Kidney glomerular epithelial cell (primary cell): ENCODE measurements at places on chromosomes 7 and 10.

DNA sequence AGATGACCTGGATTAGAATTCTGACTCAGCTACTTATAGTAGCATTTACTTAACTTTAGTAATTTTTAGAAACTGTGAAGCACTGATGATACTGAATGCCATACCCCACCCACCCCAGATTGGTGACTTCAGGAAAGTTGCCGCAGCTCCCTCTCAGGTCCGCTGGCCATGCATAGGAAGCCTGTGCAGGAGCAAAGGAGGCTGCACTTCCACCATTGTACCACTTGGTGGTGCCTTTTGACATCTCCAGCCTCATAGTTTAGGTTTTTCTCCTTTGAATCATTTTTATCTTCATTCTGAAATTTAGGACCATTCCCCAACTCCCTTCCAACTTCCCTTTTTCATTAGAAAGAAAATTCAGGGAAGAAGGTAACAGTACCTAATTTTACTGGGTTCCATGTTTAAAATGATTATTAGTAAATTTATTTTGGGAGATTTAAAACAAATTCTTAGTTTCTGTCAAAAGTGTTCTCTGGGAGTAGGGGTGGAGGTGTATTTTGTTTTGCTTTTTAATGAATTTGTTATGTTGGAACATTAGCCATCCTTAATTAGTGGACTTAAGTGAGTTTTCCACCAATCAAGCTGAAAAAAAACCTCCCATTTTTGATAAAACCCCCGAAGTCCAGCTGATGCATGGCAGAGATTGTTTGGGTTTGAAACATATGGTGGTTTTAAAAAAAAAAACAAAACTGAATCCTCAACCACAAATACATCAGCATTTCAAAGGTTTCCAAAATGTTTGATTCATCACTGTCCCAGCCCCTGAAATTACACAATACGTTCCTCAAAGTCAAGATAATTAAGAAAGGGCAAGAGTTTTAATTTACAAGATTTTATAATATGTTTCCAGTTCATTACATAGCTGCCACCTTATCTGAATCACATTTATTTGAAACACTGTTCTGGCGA, 109.6 kb downstream of the WNT2 start:
- peak; percentile 61 for DNase-seq

- peak; percentile 74 for DNase-seq
These were observed 250.9 kb downstream of the TWIST1 start for GRCh38 chr7:18866359-18867036.

- peak; percentile 79 for DNase-seq
These were observed 3.8 kb upstream of the MKI67 start for GRCh38 chr10:128130051-128130450.

- DNase-seq = no peak
These were observed 158.9 kb upstream of the FOXK1 start for GRCh38 chr7:4523219-4523618.

DNA sequence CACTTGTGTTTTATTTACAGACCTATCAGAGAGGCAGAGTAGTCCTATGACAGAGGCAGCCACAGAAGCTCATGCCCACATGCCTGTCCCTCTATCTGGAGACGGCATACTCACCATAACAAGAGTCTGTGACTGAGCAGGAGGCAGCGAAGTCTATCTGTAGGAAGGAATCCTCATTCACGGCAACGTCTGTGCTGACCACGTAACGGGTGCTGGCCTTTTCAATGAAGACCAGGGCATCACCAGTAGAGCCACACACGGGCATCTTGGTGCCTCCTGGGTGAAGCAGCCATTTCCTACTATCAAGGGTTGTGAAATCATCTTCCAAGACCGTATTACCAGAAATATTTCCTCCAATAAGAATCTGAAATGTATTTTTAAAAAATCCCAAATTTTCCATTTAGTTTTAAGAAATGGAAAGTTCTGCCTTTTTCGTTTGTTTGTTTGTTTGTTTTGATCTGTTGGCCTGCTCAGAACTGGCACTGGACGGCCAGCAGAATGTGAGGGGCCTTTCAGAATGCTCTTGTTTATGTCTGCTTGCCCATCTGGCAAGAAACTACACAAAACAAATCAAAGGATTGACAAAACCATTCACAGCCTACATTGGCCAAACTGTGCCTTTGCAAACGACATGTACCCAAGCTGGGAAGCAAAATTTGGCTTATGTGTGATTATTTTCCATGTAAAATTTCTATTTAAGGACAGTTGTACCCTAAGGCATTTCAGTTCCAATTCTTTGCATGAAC, 93.1 kb upstream of the SLC26A5 start:
- no peak for DNase-seq

GRCh38 chr10:117663750-117664149, 121.2 kb downstream of the EMX2 start:
- DNase-seq = peak; percentile 94

GRCh38 chr7:23490357-23491135, 20.3 kb upstream of the IGF2BP3 start:
- no peak for DNase-seq

- no peak for DNase-seq
These were observed 2.6 kb upstream of the ING3 start for GRCh38 chr7:120947980-120948379.

- no peak for DNase-seq
These were observed 3.0 kb upstream of the MCM10 start for GRCh38 chr10:13158401-13158800.

GRCh38 chr7:11236680-11237079, 263.0 kb downstream of the PHF14 start:
- no peak for DNase-seq

DNA sequence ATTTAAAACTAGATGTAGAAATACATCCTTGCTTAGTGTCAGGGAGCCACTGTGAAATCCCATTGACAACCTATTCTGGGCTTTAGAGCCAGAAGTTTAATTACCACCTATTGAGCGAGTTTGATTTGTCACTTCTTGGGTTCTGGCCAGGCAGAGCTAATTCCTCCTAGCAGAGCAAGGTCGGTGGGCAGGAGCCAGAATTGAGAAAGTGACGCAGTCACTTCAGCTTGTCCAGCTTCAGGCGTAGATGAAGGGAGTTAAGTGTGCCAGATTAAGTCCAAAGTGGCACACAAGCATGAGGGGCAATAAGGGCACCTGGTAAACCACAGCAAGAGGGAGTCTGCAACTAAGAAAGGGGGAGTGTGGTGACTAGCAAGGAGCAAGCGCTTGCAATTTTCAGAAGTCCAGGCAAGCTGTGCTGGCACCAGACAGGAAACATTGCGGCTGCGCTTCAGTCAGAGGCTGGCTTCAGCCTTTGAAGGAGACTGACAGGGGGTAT, 119.4 kb downstream of the ST7 start:
- DNase-seq = no peak

- DNase-seq = no peak
These were observed 1.1 kb upstream of the UMAD1 start for GRCh38 chr7:7639421-7639820.

DNA sequence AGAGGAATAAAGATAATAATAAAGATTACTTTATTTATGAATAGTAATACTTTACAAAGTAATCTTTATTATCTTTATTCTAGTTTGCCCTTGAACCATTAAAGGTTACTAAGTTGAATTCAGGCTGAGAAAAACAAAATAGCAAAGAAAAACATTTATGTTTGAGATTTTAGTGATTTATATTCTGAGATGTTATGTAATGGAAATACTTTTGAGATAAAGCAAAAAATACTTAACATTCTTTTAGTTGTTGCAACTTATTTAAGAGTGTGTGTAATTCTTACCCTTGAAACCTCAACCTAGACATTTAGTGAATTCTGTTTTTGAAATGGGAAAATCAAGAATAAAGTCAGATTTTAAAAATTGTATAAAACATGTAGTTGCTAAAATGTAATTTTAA, 40.0 kb downstream of the MINPP1 start:
- no peak for DNase-seq

GRCh38 chr10:112275512-112276245, 7.5 kb upstream of the TECTB start:
- no peak for DNase-seq

DNA sequence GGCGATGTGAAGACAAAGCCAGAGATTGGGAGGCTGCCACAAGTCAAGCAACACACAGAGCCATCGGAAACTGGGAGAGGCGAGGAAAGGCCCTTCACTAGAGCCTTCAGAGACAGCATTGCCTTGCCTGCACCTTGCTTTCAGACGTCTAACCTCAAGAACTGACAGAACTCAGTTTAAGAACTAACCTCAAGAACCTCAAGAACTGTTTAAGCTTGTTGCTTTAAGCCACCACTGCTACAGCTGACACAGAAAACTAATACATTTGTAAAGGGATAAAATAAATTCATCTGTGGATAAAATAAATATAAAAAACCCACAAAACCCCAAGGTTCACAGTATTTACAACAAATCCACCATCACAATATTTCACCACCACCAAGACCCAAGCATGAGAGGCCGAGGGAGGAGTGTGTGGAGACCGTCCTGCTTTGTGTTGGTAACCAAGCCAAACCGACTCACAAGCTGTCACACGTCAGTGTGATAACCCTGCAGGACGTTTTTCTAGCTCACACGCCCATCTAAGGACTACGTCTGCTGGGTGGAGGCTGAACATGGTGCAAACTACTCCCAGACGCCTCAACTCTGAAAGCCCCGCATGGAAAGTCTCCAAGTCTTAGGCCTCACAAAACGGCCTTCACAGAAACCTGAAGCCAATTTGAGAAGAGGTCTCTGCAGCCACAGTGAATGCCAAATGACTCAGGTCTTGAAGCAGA, 116.8 kb downstream of the ABLIM1 start:
- no peak for DNase-seq

- no peak for DNase-seq
These were observed 20.4 kb downstream of the MICALL2 start for GRCh38 chr7:1438821-1439220.

GRCh38 chr10:33566426-33566825, 232.0 kb upstream of the NRP1 start:
- DNase-seq = no peak

DNA sequence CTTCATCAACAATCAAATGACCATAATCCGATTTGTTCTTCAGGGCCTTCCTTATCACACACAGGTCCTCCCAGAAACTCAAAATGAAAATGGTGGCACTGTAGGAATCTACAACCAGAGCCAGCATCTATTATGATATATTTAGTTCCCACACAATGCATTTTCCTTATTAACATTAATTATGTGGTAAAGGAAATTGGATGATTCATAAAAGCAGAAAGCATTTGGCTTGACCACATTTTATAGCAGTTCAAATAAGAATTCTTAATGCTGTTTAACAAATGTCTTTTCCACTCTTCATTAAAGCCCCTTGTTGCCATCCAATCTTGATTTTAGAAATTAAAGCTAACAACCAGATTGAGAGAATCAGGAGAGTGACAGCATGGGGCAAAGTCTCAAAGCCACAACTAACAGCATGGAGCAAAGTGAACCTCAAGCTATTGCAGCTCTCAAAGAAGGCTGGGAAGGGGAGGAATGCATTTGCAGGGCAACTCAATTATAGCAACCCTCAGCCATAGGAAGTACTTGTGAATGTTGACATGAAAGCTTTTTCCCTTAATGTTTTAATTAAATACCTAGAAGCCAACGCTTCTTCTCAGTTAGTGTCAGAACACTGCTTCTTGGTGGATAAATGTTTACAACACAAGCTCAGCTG, 549.1 kb downstream of the NXPH1 start:
- DNase-seq = no peak

- no peak for DNase-seq
These were observed 291.6 kb upstream of the PPP2R2D start for GRCh38 chr10:131609176-131609575.

DNA sequence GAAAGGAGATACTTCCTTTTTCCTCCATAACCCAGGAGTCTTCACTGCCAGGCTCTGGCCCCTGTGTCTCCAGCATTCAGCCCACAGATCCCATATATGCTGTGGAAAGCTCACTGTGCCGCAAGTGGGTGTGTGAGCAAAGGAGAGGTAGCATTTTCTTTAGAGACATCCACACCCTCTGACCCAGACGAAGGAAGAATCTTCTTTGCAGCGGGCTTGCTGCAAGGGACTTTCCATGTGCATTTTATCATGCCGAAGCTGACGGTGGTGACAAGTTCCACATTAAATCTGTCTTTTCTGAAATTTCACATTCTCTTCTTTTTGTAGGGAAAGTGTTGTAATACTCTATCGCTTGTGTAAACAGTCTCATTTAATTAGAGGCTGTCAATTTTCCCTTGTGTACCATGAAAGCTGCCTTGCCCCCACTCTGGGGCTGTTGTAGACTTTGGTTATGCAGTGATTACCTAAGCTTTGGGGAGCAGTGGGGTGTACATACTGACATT, 409.5 kb downstream of the SUGCT start:
- DNase-seq = no peak

DNA sequence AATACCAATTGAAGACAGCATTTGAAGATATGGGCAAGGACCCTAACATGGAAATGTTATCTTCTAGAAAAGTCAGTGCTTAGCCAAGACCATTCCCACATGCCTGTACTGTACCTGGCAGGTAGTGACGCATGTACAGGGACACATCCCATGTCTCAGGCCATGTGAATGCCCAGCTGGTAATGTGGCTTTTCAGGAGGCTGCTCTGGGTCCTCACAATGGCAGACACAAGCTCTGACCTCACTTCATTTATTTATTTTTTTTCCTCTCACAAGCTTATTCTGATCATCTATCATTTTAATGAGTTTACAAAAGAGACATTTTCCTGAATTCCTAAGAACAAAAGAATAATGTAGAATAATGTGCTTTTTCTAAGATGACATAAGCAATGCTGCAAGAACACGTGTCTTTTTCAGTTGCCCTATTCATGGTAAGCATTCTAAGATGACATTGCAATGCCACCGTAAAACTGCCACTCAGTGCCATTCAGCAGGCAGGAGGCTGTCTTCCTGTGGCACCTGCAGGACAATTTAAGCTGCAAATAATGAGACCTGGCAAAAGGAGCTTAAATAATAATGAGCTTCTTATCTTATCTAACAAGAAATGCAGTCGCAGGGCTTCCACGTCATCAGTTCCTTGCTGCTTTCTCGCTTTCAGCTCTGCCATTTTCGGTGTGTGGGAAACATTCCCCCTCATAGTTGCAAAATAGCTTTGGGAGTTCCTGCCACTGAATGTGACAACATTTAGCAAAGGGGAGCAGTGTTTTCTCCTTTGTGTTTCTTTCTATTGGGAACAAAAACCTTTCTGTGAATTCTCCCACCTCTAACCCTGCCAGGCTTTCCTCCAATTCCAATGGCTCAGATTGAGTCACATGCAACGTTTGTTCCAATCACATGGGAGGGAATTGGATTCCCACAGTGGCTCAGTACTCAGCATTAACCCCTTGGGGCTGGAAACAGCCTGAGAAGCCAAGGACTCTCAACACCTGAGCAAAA, 113.0 kb downstream of the SEC23IP start:
- no peak for DNase-seq

- DNase-seq = no peak
These were observed 72.7 kb downstream of the HACD1 start for GRCh38 chr10:17544465-17544864.

DNA sequence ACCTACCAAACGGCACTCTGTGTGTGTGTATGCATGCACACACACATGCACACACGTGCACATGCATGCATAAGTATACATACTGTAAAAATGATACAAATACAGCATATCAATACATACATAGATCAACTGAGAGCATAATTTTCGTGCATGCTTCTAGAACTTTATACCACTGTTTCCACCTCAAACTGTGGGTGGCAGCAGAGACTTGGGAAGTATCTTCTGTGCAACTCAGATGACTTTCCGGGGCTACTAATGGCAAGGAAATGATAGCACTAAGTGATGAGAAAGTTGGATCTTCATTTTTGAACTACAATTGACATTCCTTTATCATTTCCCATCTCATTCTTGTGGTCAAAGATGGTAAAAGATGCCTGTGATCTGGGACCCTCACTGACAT, 570.7 kb downstream of the REEP3 start:
- DNase-seq = peak; percentile 39
